ENCODE measurements at places on chromosomes 3 and 15.

DNA sequence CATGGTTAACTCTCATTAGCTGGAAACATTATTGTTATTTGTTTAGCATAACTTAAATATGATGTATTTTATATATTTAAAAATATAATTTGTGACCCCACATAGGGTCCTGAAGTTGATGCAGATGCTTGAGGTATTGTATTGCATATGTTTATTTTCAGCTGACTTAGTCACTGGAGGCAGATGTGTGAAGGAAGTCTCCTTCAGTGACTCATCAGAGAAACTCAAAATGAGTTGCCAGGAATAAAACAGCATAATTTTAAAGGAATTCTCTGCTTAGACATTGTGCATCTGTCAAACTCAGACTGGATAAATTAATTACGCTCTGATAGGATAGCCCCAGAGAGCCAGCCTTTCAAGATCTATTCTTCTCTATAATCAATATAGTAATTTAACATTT lies 7.9 kb upstream of the OR4F6 start:
- DNase-seq: no peak

DNA sequence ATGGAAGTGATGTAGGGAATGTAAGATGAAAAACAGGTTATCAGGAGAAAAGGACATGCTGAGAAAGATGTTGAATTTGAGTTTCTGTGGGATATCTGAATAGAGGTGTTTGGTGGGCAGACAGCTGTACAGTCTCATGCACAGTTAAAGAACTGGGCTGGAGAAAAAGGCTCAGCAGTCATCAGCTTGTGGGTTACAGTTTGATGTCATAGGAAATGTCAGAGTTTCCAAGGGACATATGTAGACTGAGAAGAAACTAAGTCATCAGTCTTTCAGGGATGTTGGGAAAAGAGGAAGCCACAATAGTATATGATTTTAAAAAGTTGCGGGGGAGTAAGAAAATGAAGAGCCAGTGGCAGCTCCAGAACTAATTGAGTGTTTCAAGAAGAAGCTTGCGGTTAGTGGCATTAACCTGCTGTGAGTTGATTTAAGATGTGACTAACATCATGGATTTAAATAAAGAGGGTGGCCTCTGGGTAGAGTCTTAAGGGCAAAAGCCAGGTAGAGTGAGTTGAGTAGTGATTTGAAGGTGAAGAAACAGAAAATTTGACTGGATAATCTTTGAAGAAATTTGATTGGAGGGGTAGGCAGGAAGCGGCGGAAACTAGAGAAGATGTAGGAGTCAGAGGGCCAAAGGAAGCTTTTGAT lies 24.6 kb downstream of the GORASP1 start:
- DNase-seq: no peak

- no peak for DNase-seq
Measured at GRCh38 chr3:77772459-77772858, 732.6 kb downstream of the ROBO2 start.

GRCh38 chr3:14274612-14274936 lies 96.0 kb downstream of the LSM3 start:
- DNase-seq: no peak

DNA sequence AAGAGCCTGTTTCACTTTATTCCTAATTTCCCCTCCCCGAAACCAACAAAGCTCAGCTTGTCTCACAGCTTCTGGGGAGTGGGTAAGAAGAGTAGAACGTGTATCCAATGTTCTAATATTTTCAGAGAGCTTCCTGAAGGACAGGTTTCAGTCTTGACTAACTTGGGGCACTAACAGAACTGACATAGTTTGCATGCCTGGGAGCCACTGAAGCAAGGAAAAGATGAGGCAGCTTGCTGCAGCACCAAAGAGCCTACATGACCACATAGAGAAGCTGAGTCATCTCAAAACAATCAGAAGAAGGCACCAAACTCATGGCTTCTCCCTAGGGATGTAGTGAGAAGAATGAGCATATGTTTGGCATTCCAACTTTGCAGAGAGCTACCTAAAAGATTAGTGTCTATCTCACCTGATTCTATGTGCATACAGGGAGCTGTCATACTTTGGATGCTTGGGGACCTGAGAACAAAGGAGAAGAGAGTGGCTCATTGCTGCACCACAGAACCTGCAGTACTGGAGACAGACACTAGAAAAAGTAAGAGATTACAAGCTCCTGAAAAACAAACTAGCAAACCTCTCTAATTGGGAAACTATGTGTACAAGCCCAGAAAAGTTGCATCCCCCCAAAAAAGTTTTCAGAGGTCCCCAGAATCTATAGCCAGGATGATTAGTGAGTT lies 86.9 kb downstream of the DCLK3 start:
- no peak for DNase-seq

- no peak for DNase-seq
Measured at GRCh38 chr15:51121118-51121517, 26.4 kb upstream of the TNFAIP8L3 start.

GRCh38 chr3:177578488-177578887 lies 381.2 kb upstream of the TBL1XR1 start:
- no peak for DNase-seq

- no peak for DNase-seq
Measured at GRCh38 chr3:61637088-61638051, 76.0 kb downstream of the PTPRG start.

GRCh38 chr3:66441129-66441528 lies 59.7 kb downstream of the LRIG1 start:
- DNase-seq: no peak

DNA sequence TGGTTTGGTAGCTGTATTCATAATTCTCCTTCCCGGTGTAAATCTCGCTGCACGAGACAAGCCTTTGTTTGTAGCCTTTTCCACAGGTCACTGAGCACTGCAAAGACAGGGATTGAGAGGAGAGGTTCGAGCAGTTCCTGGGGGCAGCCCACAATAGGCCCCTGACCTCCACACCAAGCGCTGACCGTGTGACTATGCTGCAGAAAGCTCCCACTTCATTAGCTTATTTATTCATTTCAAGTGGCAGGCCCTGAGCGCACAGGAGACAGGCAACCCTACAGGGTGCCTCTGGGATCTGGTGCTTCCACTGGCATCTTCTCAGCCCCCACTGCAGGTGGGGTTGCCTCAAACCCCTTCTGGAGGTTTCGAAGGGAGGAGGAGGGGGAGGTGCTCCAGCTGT lies 140.9 kb downstream of the ADAMTS9 start:
- DNase-seq: no peak

DNA sequence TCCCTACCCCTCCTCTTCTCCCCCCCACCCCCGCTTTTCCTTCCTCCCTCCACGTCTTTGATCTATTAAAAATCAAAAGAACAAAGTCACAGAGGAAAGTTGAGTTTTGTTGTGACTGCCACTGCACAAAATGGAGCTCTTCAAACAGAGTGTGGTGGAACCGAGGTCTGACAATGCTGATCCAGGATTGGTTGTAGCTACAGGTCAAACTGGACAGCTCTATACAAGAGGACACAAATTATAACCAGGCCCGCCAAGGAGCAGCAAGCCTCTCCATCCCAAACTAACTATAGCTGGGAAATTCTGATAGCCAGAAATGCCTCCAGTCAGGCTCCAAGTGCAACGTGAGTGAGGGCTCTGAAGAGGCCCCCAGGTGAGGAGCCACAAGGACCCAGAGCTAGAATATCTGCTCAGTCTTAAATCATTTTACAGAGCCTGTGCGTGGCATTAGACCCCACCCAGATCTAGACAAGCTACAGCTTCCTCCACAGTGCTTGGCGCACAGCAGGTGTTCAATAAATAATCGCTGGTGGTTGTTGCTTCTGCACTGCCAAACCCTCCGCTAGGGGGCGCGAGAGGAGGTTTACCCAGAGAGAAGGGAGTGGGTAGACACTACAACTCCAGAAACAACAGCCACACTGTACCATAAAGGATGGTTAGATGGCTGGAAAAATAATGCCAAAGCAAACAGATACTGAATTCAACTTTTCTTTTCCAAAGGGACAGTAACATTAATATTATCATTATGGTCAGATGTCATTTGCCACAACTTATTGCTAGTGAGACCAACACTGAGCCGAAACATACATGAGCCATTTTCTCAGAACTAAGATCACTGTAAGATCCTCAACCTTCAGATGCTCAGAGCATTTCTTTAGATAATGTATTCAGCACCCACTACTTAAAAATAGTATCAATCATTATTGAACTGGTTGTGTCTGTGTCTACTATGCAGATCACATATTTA lies 44.6 kb downstream of the ZIC4 start:
- DNase-seq: peak; percentile 2

- no peak for DNase-seq
Measured at GRCh38 chr3:73143821-73144237, 82.4 kb downstream of the EBLN2 start.

DNA sequence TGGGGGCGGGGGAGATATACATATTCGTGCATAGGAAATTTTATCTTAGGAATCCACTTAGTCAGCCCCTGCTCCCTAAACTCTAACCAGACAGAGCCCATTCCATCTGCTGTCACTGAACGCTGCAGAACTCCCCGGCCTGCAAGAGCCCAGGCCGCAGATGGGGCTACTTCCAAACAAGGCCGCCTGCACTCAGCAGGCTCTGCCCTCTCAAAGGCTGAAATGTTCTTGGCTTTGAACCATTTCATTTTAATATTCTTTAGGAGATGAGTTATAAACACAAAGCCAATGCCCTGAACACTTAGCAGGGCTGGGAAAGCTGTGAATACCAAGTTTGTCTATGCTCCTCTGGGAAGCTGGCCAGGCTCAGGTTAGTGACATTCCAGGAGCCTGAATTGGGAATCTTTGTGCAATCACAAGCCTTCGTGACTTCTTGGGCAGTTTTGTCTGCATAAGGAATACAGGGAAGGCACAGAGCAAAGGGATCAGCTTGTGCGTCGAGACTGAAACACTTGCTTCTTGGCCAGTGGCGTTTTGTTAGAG lies 65.0 kb downstream of the SYNM start:
- DNase-seq: no peak

Measured in stimulated activated CD8-positive, alpha-beta memory T cell treated with anti-CD3 and anti-CD28 coated beads, Interleukin-7, amount 100 ng/mL, for 24 hours (primary cell).